ENCODE measurements at places on chromosomes 1 and 21.

- peak; percentile 15 for DNase-seq
These were observed 17.5 kb downstream of the SLC19A1 start for GRCh38 chr21:45524756-45525152.

- DNase-seq, result no peak
These were observed 141.2 kb upstream of the ST6GALNAC5 start for GRCh38 chr1:76725864-76726619.

DNA sequence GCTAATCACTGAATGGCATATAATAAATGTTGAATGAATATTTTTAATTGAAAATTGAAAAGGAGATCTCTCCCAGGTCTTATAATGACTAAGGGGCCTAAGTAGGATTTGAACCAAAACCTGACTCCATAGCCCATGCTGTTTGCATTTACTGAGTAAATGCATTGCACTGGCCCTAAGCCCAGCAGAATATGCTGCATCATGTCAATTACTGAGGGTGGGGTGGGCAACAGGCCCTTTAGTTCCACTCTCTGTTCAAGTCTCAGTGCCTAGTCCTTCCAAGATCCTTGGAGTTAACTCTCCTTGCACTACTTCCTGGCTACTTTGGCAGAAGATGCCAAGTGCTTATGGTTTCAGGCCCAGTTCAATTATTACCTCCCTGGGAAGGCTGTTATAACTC, 203.8 kb upstream of the DAB1 start:
- DNase-seq, result no peak

DNA sequence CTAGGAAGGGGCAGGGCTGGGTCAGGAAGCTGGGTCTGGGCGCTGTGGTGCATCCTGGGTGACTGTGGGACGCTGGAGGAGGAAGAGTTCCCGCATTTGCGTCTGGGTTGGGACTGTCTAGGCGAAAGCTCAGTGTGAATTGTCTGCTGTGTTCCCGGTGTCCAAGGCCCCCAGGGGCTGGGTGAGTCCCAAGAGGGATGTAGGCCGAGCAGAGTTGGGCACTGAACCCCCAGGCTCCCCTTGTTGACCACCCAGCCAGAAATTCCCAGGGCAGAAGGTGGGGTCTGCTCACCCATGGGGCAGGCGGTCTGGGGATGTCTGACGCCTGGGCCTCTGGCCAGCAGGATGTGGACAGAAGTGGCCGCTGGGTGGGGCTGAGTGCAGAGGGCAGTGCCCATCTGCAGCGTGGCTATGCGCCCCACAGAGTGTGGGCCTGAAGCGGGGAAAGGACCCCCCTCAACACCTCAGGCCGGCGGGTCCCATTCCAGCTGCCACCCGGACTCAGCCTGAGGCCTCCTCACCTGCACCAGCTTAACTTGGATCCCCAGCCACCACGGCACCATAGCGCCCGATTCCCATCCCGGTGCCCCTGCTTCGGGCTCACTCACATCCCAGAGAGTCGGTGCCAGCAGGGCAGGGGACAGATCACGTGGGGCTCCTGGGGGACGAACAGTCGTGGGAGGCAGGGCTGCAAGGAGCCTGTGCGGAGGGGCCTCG, 37.0 kb upstream of the POFUT2 start:
- DNase-seq, result peak; percentile 34

DNA sequence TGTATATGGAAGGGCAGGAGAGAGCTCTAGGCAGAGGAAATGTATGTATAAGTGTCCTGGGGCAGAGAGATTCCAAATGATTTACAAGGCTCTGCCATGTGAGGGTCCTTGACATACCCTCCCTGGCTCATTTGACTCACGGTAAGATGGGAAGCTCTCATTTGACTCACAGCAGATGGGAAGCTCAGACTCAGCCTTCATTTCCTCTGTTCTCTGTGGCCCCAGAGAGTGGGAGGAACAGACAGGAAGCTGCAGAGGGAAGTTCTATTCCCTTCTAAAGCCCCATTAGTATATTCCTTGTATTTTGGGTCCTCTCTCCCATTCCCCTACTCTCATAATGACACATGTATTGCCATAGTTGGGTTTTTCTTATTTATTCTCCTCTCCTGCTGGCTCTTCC, 44.9 kb downstream of the FOXD2 start:
- DNase-seq, result no peak

- DNase-seq, result no peak
These were observed 794 bp upstream of the TOR3A start for GRCh38 chr1:179080866-179081686.

- no peak for DNase-seq
These were observed 17.6 kb downstream of the PGBD2 start for GRCh38 chr1:248923352-248924338.

GRCh38 chr21:30243691-30244090, 27.8 kb upstream of the CLDN8 start:
- DNase-seq, result no peak

DNA sequence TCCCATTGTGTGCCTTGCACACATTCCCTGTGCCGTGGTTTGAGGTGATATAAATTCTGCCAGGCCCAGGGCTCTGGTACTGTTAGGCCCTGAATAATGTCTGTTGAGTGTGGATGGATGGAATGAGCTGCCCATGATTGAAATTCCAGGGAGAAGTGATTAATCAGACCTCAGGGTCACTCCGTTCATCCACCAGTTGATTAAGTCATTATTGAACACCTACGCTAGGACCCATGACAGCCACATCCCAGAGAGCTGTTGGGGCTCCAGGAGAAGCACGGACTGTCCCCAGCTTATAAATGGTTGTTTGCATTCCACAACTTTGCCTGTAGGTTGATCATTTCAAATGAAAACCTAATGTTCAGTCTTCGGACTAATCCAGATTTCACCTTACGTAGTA, 98.4 kb downstream of the CNIH3 start:
- DNase-seq, result no peak

GRCh38 chr1:18989176-18989799, 32.8 kb upstream of the IFFO2 start:
- DNase-seq, result no peak

DNA sequence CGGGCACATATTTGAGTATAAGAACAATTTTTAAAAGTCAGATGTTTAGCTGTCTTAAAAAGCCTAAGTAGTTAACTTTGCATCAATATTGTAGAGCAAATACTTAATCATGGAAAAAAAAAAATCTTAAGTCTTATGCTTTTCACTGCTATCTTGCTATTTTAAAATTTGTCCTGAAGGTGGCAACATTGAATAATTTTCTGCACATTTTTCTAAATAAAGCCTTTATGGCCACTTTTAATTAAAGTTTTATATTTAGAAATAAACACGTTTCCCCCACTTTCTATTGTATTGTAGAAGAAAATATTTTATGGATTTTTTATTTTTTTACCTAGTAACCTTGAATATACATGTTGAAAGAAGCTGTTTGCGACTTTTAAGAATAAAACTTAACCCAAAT, 198.8 kb downstream of the AMY1C start:
- DNase-seq, result no peak

DNA sequence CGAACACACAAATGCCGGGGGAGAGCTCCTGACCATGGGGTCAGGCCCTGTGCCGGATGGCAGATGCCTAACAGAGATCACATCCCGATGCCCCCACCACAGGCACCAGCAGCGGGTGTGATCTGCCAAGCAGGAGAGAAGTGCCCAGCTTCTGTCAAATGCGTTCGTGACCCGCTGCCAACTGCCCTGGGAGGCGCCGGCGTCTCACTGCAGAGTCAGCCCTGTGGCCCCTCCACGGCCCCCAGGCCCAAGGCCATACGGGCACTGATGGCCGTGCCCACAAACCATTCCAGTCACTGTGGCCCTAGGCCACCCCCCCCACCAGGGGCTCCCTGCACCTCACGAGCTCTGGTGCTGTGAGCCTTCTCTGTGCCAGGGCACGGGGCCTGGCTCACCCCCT, 8.0 kb downstream of the CFAP410 start:
- no peak for DNase-seq

GRCh38 chr21:32442566-32443318, 30.2 kb downstream of the EVA1C start:
- DNase-seq, result no peak

GRCh38 chr21:43626390-43626789, 32.9 kb downstream of the HSF2BP start:
- DNase-seq, result no peak

GRCh38 chr1:244319283-244320132, 132.2 kb downstream of the ADSS2 start:
- DNase-seq, result no peak

DNA sequence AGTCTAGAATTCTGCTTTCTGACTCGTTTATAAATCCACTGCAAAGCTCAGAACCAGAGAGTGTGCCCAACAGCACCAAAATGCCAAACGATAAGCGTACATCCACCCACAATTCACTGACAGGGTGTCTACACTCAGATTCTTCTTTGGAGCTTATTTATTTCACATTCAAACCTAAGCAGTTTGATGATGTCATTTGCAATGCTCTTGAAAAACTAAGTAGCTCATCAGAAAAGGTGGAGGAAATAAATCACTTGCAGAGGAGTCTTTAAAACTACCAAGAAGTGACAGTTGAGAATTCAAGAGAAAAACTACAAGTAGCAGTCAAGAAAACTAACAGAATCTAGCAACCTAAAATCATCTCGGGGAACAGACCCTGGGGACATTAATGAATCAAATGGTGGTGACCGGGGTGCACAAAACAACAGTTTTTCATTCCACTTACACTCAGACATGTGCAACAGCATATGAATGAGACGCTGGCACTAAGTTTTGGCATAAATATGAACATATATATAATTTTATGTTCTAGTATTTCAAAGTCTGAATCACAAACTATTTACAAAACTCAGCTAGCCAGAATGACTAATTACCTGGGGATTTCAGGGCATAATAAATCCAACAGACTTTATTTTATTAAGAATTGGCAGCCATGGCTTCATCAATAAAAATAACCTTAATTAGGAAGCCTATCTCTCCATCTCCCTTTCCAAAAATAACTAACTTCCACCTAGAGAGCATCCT, 119.4 kb downstream of the SIPA1L2 start:
- no peak for DNase-seq

- no peak for DNase-seq
These were observed 73.3 kb upstream of the ARHGAP29 start for GRCh38 chr1:94310570-94311270.

DNA sequence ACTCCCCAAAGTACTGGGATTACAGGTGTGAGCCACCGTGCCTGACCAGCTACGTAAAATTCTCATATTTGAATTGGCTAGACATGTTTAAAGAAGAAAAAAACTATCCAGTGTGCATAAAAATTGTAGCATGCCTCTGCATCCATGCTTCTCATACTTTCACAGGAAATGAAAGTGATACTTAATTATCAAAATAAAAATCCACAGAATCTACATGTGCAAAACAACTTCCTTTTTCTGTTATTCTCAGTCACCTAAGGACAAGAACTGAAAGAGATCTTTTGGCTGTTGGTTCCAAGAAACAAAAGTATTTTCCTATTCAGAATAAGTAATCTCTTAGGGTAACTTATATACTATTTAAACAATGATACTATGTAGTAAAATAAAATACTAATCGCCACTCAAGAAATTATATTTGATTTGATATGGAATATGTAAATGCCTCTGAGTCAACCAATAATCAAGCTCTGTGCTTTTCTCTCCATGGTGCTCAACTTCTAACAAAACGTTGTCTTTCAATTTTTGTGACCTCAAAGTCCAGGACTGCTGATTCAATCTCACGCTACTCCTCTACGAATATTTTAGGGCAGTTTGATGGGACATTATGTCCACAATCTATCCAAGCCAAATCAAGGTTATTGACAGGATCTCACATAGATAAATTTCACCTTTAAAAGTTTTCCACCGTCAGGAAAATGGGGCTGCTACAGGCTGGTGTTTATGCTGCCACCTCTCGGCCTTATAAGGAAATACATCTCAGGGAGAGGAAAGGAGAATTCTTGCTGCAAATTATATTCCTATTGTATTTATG, 102.7 kb downstream of the ZNF281 start:
- DNase-seq, result no peak

DNA sequence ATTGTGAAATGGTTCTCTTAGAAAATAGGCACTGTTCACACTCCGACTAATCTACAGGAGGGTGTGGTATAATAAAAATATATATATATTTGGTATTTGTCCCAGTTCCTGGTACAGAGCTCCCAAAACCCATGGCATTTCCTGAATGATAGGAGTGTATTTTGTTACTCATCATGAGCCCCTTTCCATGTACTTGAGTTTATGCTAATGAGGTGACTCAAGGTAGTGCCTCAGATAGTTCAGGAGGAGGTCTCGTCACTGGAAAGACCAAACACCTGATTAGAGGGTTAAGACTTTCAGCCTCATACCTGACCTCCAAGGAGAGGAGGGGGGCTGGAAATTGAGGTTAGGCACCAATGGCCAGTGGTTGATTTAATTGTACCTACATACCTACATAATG, 57.9 kb downstream of the TTC3 start:
- no peak for DNase-seq

DNA sequence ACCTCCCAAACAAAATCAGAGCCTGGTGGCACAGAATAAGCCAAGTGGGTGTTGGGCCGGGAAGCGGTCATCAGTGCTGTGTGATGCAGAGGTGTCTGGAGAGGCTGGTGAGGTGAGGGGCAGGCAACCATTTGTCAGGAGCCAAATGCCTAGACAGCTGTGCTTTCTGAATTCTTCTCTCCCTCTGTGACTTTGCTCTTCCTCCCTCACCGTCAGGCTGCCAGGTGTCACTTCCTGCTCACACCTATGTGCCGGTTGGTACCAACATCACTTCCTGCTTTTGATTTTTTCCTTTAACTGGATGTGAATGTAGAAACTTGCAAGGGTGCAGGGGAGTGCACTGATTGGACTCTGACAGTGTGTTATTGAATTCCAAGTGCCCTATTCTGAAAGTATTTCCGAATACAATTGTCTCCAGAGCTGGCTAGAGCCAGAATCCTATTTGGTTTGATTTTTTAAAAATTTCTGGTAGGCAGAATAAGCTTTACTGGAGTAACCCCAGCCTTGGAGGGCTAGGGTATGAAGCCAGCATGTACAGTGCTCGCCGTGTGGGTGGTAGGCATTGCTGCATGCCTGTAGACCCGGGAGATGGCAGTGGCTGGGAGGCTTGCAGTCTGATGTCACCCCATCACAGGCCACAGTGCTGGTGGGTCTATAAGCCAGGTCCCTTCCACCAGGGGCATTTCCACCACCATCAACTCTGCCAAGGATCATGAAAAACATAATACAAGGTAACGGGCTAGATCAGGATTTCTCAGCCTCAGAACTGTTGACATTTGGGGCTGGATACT, 210.9 kb downstream of the KAZN start:
- no peak for DNase-seq

- no peak for DNase-seq
These were observed 7.1 kb downstream of the ANGEL2 start for GRCh38 chr1:213008564-213008963.

GRCh38 chr21:38295997-38296764, 39.4 kb downstream of the KCNJ15 start:
- DNase-seq, result no peak

DNA sequence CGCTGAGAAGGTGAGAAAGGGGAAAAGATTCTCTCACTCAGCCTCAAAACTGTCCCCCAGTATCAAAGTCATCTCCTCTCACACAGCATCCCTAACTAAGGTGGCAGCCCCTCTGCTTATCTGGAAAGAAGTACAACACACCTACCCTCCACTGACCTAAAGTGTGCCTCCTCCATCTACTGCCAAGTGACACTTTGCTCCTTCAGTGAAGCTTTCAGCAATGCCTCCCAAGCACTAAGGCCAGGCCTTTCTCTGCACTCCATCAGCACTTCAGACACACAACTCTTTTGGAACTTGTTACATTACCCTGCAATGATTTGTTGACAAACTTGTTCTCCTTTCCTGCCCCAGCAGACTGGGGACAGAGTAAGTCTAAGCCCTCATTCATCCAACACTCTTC, 1.4 kb downstream of the SH3BP5L start:
- no peak for DNase-seq

- DNase-seq, result no peak
These were observed 178.1 kb downstream of the AK5 start for GRCh38 chr1:77459881-77460280.
